Hematopoietic multipotent progenitor cell treated with erythropoietin and hydrocortisone succinate and interleukin-3 and kit ligand, for 15 days (in vitro differentiated cells): ENCODE measurements at places on chromosomes 13 and 19.

DNA sequence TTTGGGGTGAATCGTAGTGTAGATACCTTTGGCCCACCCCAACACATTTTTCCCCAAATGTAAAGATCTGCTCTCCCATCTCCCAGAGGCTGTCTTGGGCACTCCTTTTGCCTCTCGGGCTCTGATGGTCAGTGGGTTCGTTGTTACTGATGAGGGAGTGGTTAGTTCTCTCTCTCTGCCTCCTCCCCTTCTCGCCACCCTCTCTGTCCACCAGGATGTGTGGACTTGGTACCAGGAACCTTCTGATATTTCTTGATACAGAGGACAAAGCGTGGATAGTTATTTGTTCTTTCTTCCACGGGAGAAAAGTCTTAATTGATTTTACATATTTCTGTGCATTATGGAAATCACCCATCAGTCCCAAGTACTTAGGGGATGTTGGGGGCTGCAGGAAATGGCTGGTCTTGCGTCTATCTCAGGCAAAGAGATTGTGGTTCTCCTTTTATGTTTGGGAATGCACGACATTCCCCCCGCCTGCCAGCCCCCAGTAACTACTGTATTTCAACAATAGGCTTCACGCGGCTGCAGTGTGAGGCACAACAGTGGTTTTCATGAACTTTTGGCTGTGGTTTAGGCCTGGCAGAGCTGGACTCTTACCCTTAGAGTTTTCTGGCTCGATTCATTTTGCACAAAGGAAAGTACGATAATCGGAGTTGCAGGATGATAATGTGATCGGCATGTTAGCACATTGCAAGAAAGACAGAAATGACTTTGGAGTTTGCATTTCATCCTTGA lies 79.0 kb upstream of the ZNF536 start:
- DNase-seq, result no peak

DNA sequence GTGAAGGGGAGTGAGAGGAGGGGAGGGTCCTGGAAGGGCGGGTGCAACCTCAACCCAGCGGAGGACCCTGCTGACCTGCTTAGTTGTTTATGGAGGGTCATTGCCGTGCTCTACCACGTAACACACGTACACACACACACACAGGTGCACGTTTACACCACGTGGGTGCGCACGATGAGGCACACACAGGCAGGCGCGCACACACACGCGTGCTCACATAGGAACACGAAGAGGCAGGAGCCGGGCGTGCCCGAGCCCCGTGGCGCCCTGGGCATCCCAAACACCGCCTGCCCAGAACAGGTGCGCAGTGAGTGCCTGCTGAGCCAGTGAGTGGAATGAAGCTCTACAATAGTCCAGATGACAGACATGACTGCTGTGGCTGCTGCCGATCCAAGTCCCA lies 11.2 kb upstream of the MADCAM1 start:
- DNase-seq, result no peak

- no peak for DNase-seq
These were observed 41.5 kb downstream of the ZNF787 start for GRCh38 chr19:56079609-56080008.

DNA sequence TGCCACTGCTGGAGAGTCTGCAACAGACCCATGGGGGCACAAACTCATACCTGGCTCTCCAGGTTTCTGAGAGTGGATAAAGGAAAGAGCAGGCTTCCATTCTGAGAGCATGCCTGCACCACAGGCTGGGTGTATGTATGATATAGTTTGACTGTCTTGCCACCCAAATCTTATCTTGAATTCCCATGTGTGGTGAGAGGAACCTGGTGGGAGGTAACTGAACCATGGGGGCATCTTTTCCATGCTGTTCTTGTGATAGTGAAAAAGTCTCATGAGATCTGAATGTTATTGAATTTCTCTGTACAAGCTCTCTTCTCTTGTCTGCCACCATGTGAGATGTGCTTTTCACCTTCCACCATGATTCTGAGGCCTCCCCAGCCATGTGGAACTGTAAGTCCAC lies 50.2 kb downstream of the ERICH6B start:
- DNase-seq, result no peak

DNA sequence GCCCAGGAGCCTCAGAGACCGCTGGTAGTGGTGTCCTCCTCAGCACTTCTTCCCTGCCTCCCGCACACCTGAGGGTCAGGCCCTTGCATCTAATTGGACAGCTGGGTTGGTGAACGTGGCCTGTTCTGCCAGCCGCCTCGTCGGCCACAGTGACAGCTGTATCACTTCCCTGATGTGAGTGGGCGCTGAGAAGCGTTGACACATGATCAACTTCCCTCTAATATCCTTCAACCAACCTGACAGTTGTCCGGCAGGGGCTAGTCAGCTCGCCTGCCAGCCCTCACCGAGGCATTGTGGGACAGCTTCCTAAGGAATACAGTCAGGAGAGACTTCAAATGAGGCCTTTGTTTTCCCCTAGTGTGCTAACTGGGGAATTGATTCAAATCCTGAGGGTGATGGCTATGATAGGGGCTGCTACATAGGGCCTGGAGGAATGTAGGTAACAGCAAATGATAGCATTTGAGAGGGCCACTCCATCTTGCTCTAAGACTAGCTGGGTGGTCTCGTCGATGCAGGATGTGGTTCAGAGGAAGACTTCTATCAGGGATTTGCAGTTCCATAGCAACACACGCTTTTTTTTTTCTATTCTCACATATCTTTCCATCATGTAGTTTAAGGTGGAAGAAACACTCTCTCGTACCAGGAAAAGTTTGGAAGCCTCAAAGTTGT lies 230.8 kb downstream of the TSHZ3 start:
- no peak for DNase-seq

DNA sequence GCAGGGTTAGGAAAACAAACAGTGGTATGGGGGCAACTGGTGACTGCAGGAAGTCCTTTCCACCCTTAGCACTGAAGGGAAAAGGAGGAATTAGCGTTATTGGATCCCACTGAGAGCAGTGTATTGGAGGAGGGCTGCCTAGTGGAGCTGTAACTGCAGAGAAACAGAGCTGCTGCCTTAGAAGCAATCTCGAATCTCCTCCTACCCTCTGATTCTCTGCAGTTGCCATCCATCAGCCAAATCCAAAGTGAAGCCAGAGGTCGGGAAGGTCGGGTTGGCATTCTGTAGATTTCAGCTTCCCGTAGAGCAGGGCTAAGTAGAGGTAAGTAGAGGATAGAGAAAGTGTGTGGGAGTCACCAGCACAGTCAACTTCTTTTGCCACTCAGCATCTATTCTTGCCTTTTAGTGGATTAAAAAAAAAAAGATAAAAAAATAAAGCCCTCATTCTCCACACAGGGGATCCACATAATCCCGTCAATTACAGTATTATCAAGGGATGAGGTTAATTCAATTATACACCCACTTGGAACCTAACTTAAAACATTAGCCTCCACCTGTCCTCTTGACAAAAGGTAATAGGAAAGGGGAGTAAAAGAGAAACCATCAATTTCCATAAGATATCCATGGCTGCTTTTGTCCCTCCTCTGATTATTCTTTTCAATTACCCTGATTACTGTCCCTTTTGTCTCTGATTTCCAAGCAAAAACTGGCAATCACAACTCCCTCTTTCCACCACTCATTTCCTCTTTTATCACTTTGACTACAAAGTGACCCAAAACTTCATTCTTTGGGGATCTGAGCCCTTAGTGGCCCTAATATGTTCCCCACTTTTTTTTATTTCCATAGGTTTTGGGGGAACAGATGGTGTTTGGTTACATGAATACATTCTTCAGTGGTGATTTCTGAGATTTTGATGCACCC lies 234.7 kb downstream of the RBM26 start:
- no peak for DNase-seq

DNA sequence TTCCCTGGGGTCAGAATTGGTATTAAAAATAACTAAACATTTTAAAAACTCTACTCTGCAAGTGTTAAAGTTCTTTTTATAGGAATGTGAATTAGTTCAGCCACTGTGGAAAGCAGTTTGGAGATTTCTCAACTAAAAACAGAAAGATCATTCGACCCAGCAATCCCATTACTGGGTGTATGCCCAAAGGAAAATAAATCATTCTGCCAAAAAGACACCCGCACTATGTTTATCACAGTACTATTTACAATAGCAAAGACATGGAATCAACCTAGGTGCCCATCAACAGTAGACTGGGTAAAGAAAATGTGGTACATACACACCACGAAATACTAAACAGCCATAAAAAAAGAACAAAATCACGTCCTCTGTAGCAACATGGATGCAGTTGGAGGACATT lies 657 bp upstream of the THSD1 start:
- DNase-seq, result no peak

- no peak for DNase-seq
These were observed 34.6 kb upstream of the ONECUT3 start for GRCh38 chr19:1718420-1719291.
